ENCODE measurements at places on chromosomes 11 and 22.

- no peak for DNase-seq
These were observed 866 bp downstream of the EXPH5 start for GRCh38 chr11:108592591-108593213.

- DNase-seq: no peak
These were observed 2.7 kb downstream of the MUC5B start for GRCh38 chr11:1225386-1226225.

DNA sequence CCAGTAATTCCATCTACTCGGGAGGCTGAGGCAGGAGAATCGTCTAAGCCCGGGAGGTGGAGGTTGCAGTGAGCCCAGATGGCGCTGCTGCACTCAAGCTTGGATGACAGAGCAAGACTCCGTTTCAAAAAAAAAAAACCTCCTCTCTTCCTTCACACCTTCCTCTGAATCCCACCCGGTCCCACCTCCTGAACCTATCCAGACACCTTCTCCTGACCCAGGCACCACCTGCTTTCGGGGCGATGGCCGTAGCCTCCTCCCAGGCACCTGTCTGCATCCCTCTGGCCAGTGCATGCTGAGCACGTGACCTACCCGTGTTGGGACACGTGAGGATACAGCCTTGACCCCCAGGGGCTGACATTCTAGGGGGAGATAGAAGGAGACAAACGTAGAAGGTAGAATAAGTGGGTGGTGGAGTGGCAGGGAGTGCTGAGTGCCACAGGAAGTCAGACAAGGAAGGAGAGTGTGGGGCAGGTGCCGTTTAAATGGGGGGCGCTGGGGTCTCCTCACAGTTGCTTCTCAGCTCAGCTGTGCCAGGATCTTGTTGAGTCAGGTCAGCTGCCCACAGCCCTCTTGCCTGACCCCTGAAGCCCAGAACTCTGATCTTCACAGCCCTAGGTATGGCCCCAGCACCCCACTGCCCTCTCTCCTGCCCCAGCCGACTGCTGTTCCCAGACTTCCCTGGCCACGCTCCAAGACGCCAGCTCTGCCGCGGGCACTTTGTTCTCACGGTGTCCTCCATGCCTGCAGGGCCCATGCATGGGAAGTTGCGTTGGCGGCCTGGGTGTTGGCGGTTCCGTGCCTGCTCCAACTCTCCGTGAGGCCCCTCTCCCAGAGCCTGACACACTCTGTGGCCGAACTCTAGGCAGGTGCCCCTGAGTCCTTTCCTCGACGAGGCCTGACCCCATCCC, 1.2 kb upstream of the MIOX start:
- DNase-seq: no peak

- DNase-seq: no peak
These were observed 5.3 kb upstream of the KLHDC7B start for GRCh38 chr22:50540381-50540780.

- DNase-seq: no peak
These were observed 5.3 kb downstream of the CSF2RB start for GRCh38 chr22:36918586-36919284.

GRCh38 chr11:66281001-66281400, 3.0 kb downstream of the CNIH2 start:
- no peak for DNase-seq

DNA sequence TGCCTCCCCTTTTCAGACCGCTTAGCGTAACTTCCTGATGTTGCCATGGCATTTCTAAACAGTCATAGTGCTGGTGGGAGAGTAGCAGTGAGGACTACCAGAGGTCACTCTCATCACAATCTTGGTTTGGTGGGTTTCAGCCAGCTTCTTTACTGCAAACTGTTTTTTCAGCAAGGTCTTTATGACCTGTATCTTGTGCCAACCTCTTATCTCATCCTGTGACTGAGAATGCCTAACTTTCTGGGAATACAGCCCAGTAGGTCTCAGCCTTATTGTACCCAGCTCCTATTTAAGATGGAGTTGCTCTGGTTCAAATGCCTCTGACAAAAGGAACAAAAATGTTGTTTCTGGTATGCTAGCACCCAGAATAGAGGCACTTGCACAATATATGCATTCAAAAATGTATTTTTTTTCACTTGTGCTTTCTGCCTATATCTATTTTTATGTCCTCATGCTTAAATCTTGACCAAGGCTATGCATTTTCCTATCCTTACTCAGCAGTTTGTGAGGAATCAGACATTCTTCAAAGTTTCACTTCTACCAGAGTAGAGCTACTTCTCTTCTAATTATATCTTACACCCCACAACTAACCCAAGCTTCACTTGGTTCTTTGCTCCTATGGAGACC, 16.1 kb upstream of the OR51M1 start:
- DNase-seq: peak; percentile 74

GRCh38 chr11:27592098-27592780, 85.7 kb upstream of the LIN7C start:
- no peak for DNase-seq

DNA sequence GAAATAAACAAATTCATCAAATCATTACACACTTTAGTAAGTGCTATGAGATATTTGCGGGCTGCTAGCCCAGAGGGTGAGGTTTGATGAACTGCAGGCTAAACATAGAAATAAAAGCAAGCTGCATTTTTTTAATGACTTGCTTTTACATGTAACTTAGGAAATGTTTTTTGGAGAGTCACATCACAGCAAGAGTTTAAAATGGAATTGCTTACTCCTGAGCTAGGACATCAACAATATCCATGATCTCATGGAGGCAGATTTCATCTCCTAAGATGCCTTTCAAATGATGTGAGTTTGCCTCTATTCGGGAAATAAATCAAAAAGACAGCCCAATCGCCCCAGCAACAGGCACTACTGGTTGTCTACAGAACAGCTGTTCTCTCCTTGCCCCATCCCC, 73.4 kb upstream of the CD44 start:
- no peak for DNase-seq

DNA sequence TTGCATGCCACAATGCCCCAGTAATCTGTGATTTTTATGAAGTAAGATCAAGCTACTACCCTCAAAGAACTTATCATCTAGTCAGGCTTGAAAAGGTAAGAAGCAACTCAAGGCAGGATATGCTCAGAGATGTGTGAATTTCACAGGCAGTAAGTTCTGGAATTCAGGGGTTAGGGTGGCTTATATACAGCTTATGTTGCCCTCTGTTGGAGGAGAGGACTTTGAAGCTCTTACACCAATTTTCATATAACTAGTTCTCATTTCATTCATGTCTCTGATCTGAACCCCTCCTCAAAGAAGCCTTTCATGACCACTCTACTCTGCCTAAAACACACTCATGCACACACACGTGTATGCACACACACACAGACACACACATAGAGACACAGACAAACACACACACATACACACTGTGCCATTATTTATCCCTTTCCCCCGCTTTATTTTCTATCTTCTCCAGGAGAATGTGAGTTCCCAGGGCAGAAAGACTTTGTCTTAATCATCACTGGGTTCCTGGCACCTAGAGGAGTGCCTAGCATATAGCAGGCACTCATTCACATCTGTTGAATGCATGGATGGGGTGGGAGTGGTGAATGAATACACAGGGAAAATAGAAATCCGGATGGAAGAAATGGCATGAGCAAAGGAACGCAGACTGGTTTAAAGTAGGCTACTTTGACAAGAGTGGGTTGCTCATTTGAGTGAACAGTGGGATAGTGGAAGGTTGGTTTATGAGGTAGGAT, 220.7 kb upstream of the ZBED5 start:
- DNase-seq: no peak

- DNase-seq: no peak
These were observed 115.6 kb upstream of the B3GAT1 start for GRCh38 chr11:134527382-134528243.

DNA sequence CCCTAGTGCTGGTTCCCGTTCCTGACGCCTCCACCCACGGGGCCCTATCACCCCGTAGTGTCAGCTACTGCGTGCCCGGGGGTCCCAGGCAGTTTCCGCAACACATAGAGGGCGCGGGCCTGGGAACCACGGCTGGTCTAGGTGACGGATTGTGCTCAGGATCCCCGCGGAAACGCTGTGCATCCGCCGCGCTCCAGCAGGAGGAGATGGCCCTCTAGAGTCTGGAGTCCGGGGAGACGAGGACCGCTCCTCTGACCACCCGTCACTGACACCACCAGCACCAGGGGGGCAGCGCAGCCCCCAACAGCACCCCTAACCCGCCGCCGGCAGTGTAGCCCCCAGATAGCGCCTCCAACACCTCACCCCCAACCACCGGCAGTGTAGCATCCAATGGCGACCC, 4.4 kb upstream of the RFPL3 start:
- DNase-seq: no peak

DNA sequence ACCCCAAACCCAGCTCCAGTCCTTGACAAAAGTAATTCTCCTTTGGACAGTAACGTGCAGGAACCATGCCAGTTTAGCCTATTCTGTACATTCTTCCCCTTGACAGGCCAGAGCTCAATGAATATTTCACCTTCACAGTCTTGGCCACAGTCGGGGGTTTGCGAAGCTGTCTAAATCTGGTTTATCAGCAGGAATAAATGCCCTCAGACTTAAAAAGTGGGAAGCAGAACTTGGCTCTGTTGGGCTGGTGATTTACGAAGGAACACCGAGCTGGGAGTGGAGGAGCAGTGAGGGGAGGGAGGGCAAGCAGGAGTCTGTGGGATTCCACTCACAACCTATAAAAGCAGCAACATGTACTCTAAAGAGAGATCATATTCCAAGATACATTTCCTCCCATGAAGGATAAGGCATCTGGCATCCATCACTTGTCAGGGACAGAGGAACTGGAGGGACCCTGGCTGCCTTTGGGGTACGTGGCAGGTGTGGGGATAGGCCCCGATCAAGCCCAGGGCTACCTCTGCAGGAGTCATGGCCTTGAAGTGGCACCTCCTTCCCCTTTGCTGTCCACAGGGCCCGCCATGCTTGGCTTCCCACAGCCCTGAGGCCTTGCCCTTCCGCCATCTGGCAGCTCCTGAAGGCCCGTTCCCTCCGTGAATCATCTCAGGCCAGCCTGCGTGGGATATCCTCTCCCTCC, 154.3 kb downstream of the ADAMTS15 start:
- DNase-seq: no peak

GRCh38 chr11:57644748-57645688, 4.7 kb downstream of the YPEL4 start:
- DNase-seq: no peak

- no peak for DNase-seq
These were observed 1049.1 kb downstream of the BRD1 start for GRCh38 chr22:48778308-48779195.

GRCh38 chr11:128852327-128853023, 14.6 kb downstream of the KCNJ1 start:
- DNase-seq: no peak

- no peak for DNase-seq
These were observed 7.3 kb upstream of the GTSE1 start for GRCh38 chr22:46289244-46289891.

- DNase-seq: no peak
These were observed 36.0 kb downstream of the COMMD9 start for GRCh38 chr11:36253238-36253637.

- DNase-seq: no peak
These were observed 1.3 kb upstream of the UCP2 start for GRCh38 chr11:73983741-73984538.

DNA sequence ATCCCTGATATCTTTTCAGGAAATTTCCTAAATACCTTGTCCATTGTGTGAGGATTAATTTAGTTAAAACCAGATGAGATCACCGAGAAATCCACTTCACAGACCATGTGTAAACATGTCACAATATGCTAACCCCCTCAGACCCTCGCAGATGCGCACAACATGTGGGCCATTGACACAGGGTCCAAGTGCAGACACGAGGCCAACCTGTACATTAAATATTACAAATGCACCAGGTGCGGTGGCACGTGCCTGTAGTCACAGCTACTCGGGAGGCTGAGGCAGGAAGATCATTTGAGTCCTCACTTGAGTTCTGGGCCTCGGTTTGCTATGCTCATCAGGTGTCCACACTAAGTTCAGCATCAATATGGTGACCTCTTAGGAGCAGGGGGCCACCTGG, 9.9 kb upstream of the TMPRSS4 start:
- DNase-seq: no peak

DNA sequence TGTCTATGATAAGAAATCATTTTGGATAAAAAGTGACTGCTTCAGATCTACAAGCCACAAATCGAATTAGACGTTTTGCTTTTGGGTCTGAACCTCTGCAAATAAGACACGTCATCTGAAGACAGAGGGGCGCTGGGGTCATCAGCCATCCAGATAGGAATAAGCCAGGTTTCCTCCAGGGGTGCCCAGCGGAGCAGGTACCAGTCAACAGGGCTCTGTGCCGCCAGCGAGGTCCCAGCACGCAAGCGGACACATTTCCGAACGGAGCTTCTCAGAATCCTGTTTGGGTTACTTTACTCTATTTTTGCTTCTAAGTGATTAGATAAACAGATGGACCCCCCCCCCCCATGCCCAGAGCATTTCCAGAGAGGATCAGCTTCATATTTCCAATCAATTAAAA, 873.8 kb downstream of the BRD1 start:
- no peak for DNase-seq

GRCh38 chr22:37197451-37198257, 9.6 kb upstream of the C1QTNF6 start:
- DNase-seq: no peak

DNA sequence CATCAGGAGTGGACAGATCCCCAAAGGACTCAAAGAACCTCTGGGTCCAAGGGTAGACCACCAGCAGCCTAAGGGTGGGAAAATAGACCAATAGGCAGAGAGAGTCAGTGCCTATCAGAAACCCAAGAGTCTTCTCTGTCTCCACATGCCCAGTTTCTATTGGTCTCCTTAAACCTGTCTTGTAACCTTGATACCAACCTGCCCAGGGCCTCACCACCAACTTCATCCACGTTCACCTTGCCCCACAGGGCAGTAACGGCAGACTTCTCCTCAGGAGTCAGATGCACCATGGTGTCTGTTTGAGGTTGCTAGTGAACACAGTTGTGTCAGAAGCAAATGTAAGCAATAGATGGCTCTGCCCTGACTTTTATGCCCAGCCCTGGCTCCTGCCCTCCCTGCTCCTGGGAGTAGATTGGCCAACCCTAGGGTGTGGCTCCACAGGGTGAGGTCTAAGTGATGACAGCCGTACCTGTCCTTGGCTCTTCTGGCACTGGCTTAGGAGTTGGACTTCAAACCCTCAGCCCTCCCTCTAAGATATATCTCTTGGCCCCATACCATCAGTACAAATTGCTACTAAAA, at the start of gene HBB:
TSS of gene HBB (minus strand) at position 340 of the 579 bp plus-strand sequence. CDS start at position 290, 50 bp downstream.
- DNase-seq: no peak

DNA sequence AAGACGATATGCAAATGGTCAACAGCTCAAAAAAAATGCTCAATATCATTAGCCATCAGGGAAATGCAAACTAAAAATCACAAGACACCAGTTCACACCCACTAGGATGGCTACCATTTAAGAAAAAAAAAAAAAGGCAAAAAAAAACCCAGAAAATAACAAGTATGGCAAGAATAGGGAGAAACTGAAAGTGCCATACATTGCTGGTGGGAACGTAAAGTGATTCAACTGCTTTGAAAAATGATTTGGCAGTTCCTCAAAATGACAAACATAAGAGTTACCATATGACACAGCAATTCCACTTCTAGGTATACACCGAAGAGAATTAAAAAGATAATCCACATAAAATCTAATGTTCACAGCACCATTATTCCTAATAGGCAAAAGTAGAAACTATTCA, 47.5 kb downstream of the PICALM start:
- DNase-seq: no peak

- no peak for DNase-seq
These were observed 6.7 kb downstream of the HPX start for GRCh38 chr11:6433998-6434660.

Data from retinal pigment epithelial cell (primary cell).